NCI-H1930 (cell line): ENCODE measurements at places on chromosomes 5 and 9.

GRCh38 chr5:3526551-3527185, 69.0 kb upstream of the IRX1 start:
- no peak for DNase-seq

DNA sequence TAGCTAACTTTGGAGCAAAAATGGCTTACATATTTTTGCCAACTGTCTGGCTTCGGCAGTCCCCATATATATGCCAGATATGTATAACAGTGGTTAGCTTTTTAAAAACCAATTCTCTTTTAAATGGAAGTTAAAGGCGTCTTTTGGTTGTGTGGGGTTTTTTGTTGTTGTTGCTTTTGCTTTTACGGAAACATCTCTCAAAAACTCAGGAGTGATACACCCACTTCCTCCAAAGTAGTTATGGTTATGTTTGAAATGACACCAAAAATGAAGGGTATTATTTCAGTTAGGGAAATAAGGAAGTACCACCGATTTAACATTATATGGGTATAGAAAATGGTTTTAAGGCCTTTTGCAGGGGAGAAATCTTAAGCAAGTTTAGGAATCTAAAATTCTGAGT, 2.3 kb downstream of the CNOT8 start:
- no peak for DNase-seq

- no peak for DNase-seq
Observed at GRCh38 chr9:138020120-138020794, 142.7 kb downstream of the CACNA1B start.

GRCh38 chr9:129224618-129225489, 46.8 kb upstream of the IER5L start:
- DNase-seq, result no peak

DNA sequence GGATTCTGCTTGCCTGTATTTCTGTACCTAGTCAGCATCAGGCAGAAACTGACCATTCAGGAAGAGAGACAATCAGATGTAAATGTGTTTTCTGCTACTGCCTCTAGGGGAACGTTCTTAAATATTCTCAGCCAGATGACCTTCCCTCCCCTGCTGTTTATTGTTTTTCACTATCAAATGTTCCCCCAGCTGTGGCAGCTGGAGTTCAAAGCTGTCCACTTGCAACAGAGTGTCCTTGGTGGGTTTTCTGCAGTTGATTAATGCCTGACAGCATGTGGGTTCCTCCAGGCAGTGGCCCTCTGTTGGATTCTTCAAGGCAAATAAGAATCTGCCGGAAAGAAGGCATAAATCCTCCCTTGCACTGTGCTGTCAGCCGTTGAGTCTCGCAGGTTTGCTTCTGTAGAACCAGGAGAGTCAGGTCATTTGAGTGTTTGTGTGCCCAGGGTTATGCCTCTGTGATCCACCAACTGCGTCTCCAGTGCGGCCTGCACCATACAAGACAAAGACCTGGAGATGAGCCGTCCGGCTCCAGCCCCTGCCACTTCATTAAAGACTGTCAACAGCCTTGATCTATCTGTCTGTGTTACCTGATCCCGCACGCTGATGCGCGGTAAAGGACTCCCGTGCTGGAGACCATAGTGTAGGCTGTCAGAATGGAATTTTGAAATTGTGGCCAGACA, 203.4 kb downstream of the GADD45G start:
- no peak for DNase-seq

DNA sequence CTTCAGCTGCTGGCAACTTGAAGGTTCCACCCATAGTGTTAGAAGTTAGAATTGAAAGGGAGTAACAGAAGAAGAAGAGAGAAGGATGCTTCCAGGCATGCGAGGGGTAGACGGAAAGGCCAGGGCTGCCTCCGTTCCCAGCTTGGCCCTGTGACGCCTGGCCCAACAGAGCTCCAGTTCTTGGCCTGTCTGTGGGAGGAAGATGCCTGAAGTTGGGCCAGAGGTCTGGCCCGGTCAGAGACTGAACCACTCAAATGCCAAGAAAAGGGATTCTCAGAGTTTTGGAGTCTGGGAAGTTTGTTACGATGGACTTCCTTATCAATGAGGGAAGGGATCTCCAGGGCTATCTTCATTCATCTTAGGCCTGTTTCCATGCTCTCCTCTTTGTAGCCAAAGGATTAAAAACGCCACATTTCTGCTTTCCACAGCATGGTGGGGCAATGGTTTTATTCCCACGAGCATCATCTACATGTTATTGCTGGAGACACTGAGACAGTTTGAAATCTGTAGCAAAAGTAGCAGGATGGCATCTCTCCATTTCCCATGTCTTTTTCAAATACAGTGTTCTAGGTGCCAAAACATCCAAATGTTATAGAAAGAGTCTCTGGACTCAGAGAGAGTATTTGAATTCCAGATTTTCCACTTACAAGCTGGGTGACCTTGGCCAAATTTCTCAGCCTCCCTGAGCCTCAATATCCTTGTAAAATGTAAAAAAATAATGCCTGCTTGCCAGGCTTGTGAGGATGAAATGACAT, 65.4 kb upstream of the ANKRD55 start:
- no peak for DNase-seq

GRCh38 chr5:158049459-158049858, 190.5 kb upstream of the CLINT1 start:
- no peak for DNase-seq

- no peak for DNase-seq
Observed at GRCh38 chr5:89972901-89973300, 436.7 kb downstream of the CETN3 start.

DNA sequence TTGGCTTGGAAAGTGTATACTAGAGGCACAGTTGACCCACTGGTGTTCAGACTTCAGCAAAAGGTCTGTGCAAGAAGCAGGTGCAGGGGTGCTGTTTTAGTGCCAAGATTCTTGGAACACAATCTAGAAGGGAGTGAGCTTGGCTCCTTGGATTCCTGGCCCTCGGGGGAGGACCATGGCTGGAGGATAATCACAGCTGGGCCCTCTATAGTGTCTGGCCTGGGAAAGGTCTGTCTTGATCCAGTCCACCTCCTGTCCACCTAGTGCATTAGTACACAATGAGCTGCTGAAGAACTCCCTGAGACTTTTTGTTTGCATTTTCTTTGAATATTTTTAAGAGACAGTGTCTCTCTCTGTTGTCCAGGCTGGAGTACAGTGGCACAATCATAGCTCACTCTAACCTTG, 50.4 kb upstream of the PLPP1 start:
- DNase-seq, result no peak

- no peak for DNase-seq
Observed at GRCh38 chr9:98373609-98374008, 118.2 kb upstream of the TBC1D2 start.

DNA sequence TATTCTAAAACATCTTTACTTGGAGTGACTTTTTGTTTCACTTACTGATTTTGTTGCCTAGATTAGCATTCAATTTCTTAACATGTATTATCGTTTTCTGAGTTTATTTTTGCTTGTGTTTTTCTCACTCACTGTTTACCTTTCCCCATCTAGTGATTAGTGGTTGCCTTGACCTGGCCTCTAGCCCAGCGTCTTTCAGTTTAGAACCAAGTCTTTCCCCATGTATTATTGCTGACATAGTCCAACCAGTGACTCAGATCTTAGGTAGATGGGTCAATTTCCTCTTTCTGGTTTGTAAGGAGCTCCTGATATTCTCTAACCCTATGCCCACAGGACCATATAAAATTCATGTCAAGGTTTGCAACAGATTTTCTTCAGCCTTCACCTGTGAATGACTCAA, 135.5 kb downstream of the PRR16 start:
- no peak for DNase-seq

GRCh38 chr5:21051945-21052344, 1063.9 kb upstream of the CDH18 start:
- DNase-seq, result no peak
